ENCODE measurements at places on chromosomes 7 and 10. TPM values are rescaled to one million over a fixed set of nuclear protein-coding genes. Genes with fewer than 3 reads are reported as not detected.

DNA sequence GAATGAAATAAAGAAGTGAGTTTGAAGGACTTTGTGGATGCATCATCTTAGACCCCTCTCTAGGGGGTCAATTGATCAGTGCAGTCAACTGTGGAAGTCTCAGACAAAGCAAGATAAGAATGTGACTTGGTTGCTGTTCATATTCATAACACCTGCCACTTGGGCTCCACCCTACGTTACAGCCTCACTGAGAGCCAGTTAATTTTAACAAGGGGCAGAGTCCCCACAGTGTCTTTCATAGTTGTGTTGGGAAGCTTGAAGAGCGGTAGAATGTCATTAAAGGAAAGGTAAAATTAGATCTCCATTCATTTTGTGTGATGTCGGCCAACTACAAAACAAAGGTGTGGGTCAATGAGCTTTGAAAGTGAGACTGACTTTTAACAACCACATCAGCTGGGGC lies 442.1 kb upstream of the C7orf33 start:
- DNase-seq, result peak; percentile 40

- DNase-seq, result peak; percentile 14
These were observed 323.1 kb downstream of the TFEC start for GRCh38 chr7:115707258-115708012.

DNA sequence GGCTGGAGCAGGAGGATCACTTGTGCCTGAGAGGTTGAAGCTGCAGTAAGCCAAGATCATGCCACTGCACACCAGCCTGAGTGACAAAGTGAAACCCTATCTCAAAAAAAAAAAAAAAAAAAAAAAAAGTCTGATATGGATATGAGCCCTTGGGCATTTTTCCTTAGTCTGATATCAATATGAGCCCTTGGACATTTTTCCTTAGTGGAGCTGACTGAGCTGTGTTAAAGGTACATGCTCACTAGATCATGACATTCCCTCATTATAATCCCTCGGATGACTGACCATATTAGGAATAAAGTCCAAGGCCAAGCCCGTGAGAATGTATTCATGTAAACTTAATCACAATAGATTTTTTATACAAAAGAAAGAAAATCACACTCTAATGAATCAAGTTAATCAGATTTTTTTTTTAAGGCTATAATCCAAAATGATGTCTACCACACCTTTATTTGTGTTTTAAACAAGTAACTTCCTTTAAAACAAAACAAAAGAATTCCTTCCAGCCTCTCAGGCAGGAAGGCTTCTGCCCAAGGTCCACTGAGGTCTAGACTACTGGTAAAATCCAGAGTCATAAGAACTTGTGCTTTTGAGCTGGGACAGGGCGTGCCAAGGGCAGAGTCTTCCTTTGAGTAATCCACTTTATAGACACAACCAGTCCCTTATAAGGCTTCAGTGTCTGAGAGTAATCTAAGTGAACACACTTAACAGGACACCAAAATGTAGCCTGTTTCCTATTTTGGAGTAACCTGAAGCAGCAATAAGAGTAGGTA lies 5.5 kb downstream of the PPA1 start:
- peak; percentile 80 for DNase-seq

- DNase-seq, result peak; percentile 86
These were observed 83.2 kb upstream of the KIF5B start for GRCh38 chr10:32139223-32140073.

GRCh38 chr7:95004618-95005247 lies 97.3 kb downstream of the PPP1R9A start:
- no peak for DNase-seq

- no peak for DNase-seq
These were observed 544.1 kb downstream of the SORCS3 start for GRCh38 chr10:105185161-105185560.

- DNase-seq, result no peak
These were observed 64.8 kb upstream of the VIPR2 start for GRCh38 chr7:159209429-159209828.

- peak; percentile 17 for DNase-seq
These were observed 83.3 kb upstream of the MKLN1 start for GRCh38 chr7:131244259-131244852.

DNA sequence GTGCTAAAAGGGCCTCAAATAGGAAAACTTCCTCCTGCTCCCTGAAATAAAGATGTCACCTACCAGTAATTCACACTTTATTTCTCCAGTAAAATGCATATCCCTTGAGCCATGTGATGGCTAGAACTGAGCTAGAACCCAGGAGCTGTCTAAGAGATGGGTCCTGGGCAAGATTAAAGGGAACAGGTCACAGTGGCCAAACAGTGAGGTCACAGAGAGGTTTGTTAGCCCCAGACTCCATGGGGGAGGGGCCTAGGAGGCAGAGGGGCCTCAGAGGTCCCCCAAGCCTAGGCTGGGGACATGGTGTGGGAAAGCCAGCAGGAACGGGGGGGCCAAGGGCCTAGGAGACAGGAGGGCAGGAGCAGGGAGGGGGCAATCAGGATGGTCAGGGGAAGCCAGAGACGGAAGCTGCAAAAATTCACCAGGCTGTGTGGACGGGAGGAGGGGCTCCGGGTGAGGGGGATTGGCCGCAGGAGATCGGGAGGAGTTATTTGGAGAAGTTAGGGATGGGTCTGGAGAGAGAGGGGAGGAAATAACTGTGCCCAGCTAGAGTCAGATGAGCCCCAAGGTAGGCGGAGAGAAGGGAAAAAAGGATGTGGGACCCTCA lies 3.3 kb downstream of the FBXO24 start:
- DNase-seq, result no peak

GRCh38 chr10:2278363-2278762 lies 541.0 kb upstream of the ADARB2 start:
- DNase-seq, result no peak

DNA sequence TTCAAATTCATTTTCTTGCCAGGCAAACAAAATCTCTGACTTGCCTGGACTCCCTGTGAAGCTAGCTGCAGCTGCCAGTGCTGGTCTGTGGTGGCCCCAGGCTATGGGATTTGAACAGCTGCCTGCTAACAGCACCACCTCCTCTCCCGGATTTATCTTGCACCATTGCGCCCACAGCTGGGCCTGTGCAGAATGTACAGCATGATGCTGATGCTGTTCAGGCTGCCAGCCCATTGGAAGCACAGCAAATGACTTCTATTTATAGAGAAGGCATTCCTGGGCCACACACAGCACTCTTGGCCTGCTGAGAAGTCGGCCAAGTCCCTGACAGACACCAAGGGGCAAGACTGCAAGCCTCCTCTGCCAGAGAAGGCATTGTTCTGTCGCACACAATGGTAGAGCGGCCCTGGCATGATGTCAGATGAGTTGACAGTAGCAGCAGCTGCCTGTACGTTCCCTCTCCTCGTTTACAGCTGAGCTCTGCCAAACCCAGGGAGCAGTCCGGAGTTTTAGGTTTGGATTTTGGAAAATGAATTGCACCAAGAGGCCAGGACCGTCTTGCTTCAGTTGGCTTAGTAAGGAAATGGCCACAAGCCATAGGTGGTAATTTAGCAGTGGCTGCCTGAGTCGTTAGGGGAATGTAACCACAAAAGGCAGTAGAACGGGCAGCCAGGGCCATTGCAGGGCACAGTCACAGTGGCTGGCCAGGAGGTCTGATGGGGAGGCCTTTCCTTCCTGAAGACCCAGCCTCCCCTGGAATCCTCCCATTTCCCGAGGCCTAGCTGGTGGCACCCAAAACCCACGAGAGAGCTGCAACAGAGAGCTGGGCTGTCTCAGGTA lies 38.5 kb downstream of the MTURN start:
- peak; percentile 32 for DNase-seq

GRCh38 chr10:21524526-21525366 lies 736 bp downstream of the SKIDA1 start:
- no peak for DNase-seq

DNA sequence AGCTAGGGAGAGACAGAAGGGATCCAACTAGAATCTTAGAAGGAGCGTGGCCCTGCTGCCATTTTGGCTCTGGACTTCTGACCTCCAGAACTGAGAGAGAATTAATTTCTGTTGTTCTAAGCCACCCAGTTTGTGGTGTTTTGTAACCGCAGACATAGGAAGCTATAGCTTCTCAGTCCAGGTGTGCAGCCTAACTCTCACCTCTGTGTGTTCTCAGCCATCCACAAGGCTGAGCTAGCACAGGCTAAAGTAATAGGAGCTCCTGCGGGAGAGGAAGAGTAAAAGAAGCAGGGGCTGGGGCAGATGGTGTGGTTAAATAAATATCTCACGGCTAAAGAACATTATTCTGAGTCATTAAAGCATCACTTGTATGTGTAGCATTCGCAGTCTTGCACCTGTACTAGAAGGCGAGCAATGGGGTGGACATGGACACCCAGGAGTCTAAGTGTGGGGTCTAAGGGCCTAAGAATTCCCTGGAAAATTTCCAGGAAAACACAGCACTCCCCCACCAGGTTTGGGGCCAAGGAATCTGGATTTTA lies 94.1 kb downstream of the AOAH start:
- no peak for DNase-seq

- DNase-seq, result peak; percentile 33
These were observed 458.5 kb downstream of the KCNMA1 start for GRCh38 chr10:77179015-77179695.

DNA sequence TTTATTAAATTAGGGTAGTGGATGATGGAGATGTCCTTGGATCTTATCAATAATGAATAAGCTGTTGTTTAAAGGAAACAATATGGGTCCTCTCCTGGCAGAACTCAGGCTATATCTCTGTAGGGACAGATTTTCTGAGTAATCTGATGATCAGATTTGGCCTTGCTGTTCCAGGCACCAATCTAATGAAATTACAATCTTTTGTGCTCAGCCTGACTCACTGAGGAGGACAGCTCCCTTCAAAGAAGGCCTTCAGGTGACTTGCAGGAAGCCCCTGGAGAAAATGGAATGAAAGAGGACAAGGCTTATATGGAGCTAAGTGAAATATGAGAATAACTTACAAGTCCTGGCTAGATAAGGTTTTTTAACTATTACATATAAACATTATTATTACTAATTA lies 486.4 kb upstream of the SORCS1 start:
- no peak for DNase-seq

DNA sequence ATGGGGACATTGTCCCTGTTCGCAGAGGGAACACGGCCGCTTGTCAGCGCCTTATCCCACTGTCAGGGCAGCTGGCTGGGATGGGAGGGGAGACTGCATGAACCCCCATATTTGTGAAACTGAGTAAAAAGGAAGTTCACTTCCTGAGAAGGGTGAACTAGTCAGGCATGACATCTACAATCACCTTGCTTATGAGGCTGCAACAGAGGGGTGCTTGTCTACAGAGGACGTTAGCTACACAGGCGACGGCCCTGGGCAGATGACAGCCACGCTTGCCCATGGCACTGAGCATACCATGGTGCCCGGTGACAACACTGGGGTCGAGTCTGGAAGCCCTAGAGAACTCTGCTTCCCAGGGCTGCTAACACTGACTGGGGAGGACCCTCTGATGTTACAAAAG lies 46.0 kb upstream of the KDM7A start:
- DNase-seq, result no peak

- DNase-seq, result no peak
These were observed 26.1 kb downstream of the TMEM273 start for GRCh38 chr10:49162063-49162462.

- DNase-seq, result no peak
These were observed 254.3 kb downstream of the DYNC1I1 start for GRCh38 chr7:96026611-96027010.

GRCh38 chr7:99218406-99219184 lies 10.7 kb upstream of the KPNA7 start:
- no peak for DNase-seq

DNA sequence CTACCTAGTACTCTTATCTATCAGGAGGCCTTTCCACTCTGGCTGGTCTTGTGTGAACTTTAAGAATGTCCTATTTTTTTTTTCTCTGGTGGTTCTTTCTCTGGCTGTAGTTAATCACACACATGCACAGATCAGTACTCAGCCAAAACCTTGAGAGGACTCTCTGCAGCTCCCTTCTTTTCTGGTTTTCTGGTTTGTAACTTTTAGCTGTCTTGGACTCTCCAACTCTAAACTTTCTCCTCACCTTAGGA lies 54.9 kb upstream of the HELLS start:
- DNase-seq, result no peak

- DNase-seq, result no peak
These were observed 56.4 kb downstream of the KLRG2 start for GRCh38 chr7:139427029-139427420.

DNA sequence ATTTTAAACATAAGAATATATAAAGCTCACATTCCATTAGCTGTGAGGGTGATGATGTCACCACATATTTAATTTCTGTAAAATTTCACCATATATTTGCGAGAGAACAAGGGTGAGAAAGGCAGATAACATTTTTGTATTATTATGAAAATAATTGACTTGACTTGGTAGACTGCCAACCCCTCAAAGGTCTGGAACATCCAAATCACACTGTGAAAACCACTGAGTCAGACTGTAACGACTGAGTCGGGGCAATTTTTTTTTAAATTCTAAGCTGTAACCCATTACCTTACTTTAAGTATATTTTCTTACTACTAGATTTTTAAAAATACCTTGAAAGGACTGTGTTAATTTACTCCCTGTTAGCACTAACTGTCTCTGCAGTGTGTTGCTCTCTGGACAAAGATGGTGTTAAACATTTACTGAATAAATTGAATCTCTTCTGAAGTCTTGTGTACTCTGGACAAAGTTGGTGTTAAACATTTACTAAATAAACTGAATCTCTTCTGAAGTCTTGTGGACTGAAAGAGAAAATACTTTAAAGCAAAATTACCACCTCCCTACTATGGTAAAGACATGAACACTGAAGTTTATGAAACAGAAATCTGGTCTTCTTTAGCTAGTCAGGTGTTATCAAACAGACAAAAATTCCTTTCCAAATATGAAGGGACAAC lies 14.1 kb downstream of the PDZD8 start:
- DNase-seq, result no peak

DNA sequence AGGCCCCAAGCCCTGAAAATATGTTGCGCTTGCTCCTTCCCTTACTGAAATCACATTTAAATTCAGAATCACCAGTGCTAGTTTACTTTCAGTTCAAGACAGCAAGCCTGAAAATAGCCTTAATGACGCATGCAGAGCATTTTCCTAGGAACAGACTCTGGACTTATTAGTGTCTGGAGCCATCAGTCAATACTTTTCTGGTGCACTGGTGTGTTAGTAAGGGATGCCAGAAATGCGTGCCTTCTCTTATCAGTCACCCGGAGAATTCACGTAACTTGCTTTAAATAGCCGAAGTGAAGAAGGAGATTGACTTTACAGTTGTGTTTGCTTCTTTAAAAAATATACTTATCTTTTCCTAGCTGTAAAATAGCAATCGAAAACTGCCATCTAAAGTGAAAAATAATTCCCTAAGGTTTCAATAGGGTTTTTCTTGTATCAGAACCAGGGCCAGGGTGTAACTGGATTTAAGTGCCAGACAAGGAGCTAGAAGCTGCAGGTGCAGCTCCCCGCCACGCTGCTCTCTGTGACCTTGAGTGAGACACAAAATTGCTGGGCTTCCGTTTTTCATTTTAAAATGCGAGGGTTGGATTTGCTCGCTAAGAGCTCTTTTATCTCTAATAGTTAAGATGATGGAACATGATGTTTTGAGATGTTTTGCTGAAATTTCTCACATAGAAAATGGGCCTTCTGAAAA lies 177.8 kb downstream of the NSUN6 start:
- no peak for DNase-seq

Gene AUTS2
- total RNA-seq, result 114 TPM

Gene OPN4
- total RNA-seq, result not detected

Gene TLL2
- not detected for total RNA-seq

Gene SFTPD
- total RNA-seq, result not detected

Gene CDCA7L
- total RNA-seq, result 16.3 TPM

Gene OGA
- total RNA-seq, result 114 TPM

Gene CCDC136
- total RNA-seq, result 1.9 TPM

Gene BUD31
- 167 TPM for total RNA-seq

Gene CPN1
- total RNA-seq, result not detected

Gene CYP3A7
- 0.95 TPM for total RNA-seq

Gene CYP2C19
- total RNA-seq, result 8.6 TPM

Gene SHTN1
- 20.2 TPM for total RNA-seq

Gene PEX1
- 29.6 TPM for total RNA-seq

Gene EBLN1
- not detected for total RNA-seq

Gene EPHB6
- 10.2 TPM for total RNA-seq

Gene ACSM6
- not detected for total RNA-seq
